ENCODE measurements at places on chromosomes 1 and 21. TPM values are rescaled to one million over a fixed set of nuclear protein-coding genes. Genes with fewer than 3 reads are reported as not detected.

The DMRTA2 gene
- total RNA-seq = not detected

- peaks cover 21% of the 10 kb centered on the region for H3K36me3 ChIP-seq
- H3K4me3 ChIP-seq = no peak overlapping the region
- H3K27ac ChIP-seq = no peak overlapping the region
- peaks cover 71% of the 10 kb centered on the region for H3K27me3 ChIP-seq
- H3K4me1 ChIP-seq = peaks cover 14% of the 10 kb centered on the region
These were observed 752 bp upstream of the ACTA1 start for GRCh38 chr1:229434641-229435051.

The KIF17 gene
- 0.09 TPM for total RNA-seq

GRCh38 chr1:172875892-172876291 lies 174.8 kb downstream of the TNFSF18 start:
- peaks cover 21% of the 10 kb centered on the region for H3K4me1 ChIP-seq
- DNase-seq = no peak
- no peaks in the 10 kb centered on the region for H3K36me3 ChIP-seq
- no peak overlapping the region for H3K27ac ChIP-seq
- H3K27me3 ChIP-seq = peaks cover 51% of the 10 kb centered on the region

The FALEC gene
- total RNA-seq = 0.37 TPM

- DNase-seq = no peak
- no peaks in the 10 kb centered on the region for H3K36me3 ChIP-seq
- H3K27me3 ChIP-seq = no peaks in the 10 kb centered on the region
- H3K27ac ChIP-seq = no peak overlapping the region
- H3K4me3 ChIP-seq = no peak overlapping the region
These were observed 309.2 kb upstream of the PRMT6 start for GRCh38 chr1:106747232-106747631.

DNA sequence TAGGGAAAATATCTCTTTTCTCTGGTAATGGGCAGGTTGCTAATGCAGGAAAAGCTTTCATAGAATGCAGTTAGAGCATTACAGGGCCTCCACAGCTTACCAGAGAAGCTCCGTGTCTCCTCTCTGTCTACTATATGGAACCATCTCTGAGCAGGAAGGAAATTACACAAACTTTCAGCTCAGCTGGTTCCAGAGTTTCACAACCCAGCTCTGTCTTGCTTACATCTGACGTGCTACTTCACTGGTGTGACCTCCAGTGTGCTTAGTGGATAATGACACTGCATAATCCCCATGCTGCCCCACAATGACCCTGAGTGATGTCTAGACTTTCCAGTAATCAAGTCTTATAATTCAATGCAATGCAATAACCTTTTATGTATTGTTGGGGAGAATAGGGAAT lies 4.3 kb upstream of the FGGY start:
- H3K4me3 ChIP-seq = no peak overlapping the region
- no peak for DNase-seq
- peaks cover 2% of the 10 kb centered on the region for H3K27me3 ChIP-seq

The MPZ gene
- total RNA-seq = 4.0 TPM

- no peak overlapping the region for H3K4me3 ChIP-seq
- no peak overlapping the region for H3K27ac ChIP-seq
- no peaks in the 10 kb centered on the region for H3K4me1 ChIP-seq
- peak; percentile 23 for DNase-seq
- H3K36me3 ChIP-seq = no peaks in the 10 kb centered on the region
These were observed 3.8 kb upstream of the NBPF1 start for GRCh38 chr1:16617114-16617631.

DNA sequence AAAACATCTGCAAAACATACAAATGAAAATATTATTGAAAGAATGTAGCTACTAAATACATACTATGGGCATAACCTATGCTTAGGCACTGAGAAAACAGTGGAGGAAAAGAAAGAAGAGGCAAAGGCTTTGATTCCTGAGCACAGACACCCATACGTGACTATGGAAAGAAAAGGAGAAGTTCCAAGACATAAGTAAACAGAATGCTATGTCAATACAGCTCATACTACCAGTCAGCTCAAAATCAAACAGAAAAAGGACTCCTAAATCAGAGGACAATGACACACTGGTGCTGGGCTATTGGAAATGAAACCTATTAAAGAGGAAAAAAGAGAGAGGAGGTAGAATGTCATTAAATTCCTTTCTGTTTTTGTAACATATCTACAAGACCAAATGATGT lies 225.4 kb downstream of the SMYD3 start:
- H3K4me1 ChIP-seq = peaks cover 3% of the 10 kb centered on the region
- H3K36me3 ChIP-seq = no peaks in the 10 kb centered on the region
- DNase-seq = no peak
- no peaks in the 10 kb centered on the region for H3K27me3 ChIP-seq
- H3K4me3 ChIP-seq = no peak overlapping the region

GRCh38 chr1:162993846-162994245 lies 75.3 kb upstream of the RGS4 start:
- H3K36me3 ChIP-seq = no peaks in the 10 kb centered on the region
- no peak overlapping the region for H3K4me3 ChIP-seq
- H3K27ac ChIP-seq = no peak overlapping the region
- no peaks in the 10 kb centered on the region for H3K4me1 ChIP-seq
- peaks cover 1% of the 10 kb centered on the region for H3K27me3 ChIP-seq

The PRKAB2 gene
- total RNA-seq = 9.5 TPM

The NES gene
- total RNA-seq = not detected

GRCh38 chr1:43073490-43074230 lies 98.4 kb downstream of the EBNA1BP2 start:
- no peak overlapping the region for H3K4me3 ChIP-seq
- H3K27me3 ChIP-seq = peaks cover 2% of the 10 kb centered on the region
- no peak overlapping the region for H3K27ac ChIP-seq
- DNase-seq = peak; percentile 55
- H3K4me1 ChIP-seq = peaks cover 4% of the 10 kb centered on the region
- H3K36me3 ChIP-seq = no peaks in the 10 kb centered on the region

GRCh38 chr21:18155508-18156193 lies 89.0 kb upstream of the CHODL start:
- peaks cover 3% of the 10 kb centered on the region for H3K4me1 ChIP-seq
- no peaks in the 10 kb centered on the region for H3K27me3 ChIP-seq
- H3K4me3 ChIP-seq = no peak overlapping the region
- no peaks in the 10 kb centered on the region for H3K36me3 ChIP-seq
- DNase-seq = no peak
- H3K27ac ChIP-seq = no peak overlapping the region

All from activated T-helper 2 cell treated with anti-CD3 and anti-CD28 coated beads, Interferon-gamma antibody, Interleukin-2, Interleukin-4, amounts not matched to agents 10 μg/mL and 5 μg/mL and 100 μg/mL, durations not matched to agents 14 hours and 24 hours and 36 hours (primary cell).